ENCODE measurements at places on chromosomes 4 and X.
A peak's percentile ranks its signal among the peaks of the same experiment; 100 is the strongest.

- DNase-seq: no peak
Measured at GRCh38 chrX:66039944-66040343, at the start of gene VSIG4. Gene VSIG4 (minus strand): TSS chrX:66040080. CDS start chrX:66039998, 82 bp downstream.

- no peak for DNase-seq
Measured at GRCh38 chr4:104896660-104897645, 249.7 kb upstream of the TET2 start.

DNA sequence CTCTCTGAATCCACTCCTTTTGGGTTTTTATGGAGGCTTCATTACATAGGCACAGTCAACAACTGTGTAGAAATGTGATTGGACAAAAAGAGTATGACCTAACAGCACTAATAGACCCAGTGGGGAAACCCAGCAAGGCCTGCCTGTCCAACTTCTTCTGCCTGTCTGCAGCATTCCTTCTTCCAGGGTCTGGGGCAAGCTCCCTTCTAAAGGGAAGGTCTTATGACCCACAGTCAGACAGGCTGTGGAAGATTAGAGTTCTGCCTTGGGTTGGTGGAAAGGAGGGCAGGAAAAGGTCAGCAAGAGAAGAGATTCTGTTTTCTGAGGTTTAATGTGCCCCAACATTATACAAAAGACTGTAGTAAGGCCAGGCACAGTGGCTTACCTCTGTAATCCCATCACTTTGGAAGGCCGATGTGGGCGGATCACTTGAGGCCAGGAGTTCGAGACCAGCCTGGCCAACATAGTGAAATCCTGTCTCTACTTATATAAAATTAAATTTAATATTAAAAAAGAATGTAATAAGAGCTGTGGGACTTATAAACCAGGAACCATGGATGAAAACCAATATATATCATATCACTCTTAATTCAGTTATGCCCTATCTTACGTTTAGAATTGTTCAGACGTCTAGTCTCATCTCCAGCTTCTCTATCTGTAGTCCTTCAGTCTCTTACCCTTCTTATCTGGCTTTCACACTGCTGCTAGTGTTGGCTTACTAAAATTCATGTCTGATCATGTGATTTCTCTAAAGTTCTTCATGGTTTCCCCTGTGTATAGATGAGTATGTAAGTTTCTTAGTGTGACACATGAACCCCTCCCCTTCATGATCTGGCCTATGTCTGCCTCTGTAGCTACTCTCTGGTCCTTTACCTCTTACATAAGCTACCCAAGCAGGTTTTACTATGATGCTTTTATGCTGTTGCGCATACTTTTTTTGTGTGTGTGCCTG is 6.2 kb downstream of the CLCN3 start:
- no peak for DNase-seq

GRCh38 chr4:164731827-164732474 is 22.0 kb upstream of the SMIM31 start:
- DNase-seq: peak; percentile 70

DNA sequence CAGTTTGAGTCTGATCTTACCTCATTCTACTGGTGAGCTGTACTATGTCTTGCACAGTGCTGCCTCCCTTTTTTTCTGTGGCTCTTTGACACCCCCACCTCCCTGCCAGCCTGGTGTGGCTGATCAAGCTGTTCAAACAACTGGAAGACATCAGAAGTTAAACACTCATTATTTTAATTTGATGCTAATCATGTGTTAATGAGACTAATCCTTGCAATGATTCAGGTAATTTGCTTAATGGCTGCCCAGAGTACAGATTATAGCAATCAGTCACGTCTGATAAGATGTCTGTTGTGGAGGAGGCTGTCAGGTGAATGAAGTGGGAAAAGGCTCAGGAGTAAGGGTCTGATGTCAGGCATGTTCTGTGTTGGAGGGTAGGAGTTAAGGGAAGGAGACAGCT is 87.4 kb upstream of the GK2 start:
- DNase-seq: no peak

- DNase-seq: no peak
Measured at GRCh38 chrX:75603833-75604232, 81.0 kb upstream of the ZDHHC15 start.

DNA sequence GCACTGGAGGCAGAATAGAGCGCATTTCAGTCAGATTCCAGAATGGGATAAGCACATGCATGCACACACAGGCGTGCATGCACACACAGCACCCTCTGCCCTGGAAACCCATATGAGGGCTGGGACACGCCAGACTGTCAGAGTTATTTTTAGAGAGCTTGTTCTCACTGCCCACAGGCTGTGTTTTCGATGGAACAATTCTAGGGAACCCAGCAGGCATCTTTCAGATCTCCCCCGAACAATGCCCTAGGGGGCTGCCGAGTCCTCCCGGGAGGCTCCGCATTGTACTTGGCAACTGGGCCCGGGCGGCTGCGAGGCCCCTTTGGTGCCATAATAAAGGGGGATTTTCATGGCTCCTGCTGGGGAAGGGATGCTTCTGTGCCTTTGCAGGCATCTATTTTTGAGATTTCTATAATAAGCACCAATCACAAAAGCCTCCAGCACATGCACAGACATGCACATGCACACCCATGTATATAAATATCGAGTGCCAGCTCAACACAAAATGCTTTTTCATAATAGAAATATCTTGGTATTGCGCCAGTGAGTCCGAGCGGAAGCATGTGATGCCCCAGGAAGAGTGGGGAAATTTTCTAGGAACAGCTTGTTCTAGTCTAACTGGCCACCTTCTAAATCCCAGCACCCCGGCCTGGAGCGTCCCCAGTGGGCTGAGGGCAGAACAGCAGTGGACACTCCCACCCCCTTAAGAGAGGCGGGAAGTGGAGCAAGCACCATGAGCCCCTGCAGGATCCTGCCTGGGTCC is 88.5 kb downstream of the PHKA2 start:
- DNase-seq: no peak

- DNase-seq: no peak
Measured at GRCh38 chr4:128871948-128872347, 62.4 kb downstream of the JADE1 start.

DNA sequence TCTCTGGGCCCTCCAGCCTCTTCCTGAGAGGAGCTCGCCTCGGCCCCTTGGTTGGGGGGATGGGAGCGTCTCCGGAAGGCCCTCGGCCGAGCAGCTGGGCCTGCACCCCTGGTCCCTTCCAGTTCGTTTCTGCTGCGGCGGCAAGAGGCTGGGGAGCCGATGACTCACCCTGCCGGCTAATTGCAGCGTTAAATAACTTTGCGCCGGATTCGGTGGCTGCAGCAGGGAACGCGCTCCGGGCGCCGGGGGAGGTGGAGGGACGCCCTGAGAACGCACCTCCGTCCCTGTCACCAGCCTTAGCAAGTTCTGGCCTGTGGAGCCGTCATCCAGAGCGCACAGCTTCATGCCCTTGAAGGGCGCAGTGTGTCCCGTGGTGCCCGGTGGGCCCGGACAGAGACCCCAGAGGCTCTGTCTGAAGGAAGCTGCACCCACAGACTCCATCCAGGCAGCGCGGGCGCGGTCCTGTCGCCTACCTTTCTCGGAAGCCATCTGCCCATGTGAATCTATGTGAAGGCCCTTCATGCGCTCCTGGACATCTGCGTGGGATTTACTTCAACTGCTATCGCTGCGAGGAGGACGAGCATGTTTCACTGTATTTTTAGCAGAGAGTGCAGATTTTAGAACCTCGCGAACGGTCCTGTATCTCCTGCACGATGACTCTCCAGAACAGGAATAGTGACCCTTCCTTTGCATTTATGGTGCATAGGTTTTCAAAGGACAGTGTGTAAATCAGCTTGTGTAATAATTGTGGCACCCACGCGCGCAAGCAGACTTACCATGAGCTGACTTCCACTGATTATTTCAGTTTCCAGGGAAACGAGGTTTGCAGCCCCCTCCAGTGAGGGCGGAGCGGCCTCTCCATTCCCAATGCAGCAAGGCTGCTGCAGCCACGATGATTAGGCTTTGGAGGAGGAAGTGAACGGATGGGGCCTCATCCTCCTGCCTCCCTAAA is 1.7 kb upstream of the TMEM271 start:
- no peak for DNase-seq

DNA sequence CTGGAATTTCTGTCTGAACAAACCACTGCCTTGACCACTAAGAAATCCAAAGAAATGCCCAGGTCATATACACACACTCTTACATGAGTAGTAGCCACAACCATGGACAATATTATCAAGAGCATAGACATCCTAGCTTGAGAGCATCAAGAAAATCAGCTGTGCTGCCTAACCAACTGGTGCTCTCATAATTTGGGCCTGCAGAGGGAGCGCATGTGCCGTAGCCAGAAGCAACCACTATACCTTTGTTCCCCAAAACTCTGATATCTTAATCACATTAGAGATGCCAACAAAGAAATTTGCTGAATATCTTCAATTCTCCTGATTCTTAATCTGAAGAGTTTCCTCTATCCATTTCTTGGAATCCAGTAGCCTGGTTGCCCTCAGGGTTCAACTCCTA is 163.6 kb downstream of the ZNF674 start:
- DNase-seq: no peak

DNA sequence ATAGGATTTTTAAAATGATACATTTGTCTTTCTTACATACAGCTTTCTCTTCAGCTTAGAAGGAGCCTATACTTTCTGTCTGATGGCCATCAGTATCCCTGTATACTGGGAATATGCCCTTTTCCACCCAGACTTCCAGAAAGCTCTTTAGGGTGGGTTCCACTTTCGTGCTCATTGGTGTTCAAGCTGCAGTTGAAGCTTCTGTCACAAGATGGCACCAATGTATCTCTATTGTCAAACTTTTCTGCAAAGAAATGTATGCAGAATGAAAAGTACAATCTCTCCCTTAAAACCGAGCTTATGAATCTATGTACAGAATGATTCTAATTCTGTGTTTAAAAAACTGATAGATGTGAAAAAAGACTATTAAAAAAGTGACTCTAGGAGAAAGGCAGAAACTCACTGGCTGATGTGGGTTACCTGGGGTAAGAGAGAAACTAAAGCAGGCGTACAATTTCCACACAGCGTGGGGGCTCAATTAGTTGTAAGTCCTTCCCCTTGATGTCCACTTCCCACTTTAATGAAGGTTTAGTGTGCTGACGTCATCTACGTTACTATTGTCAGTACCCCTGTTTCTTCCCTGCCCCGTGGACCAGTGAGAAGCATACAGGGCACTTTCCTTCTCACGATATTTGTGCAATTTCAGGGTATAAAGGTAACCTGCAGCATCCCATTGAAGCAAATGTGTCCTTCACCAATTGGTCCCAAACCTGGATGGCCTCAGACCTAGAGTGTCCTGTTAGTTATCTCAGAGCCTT is 57.3 kb upstream of the TCEAL2 start:
- DNase-seq: no peak

DNA sequence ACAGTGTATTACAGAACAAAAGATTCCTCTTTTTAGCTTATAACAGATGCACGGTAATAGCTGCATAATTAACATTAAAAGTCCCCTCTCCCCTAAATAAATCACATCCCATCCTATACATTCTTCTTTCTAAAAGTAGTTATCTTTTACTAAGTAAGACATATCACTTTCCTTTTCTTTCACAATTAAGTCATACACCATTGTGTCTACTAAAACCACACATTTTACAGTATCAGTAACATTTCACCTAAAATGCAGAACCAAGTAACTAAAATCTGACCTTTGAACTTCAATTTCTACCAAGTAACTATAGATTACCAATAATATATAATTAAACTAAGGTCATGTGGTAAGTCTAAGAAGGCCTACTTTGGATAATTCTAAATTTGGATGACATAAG is 14.2 kb downstream of the DHX15 start:
- DNase-seq: no peak

GRCh38 chr4:113781439-113782040 is 20.0 kb upstream of the CAMK2D start:
- no peak for DNase-seq

DNA sequence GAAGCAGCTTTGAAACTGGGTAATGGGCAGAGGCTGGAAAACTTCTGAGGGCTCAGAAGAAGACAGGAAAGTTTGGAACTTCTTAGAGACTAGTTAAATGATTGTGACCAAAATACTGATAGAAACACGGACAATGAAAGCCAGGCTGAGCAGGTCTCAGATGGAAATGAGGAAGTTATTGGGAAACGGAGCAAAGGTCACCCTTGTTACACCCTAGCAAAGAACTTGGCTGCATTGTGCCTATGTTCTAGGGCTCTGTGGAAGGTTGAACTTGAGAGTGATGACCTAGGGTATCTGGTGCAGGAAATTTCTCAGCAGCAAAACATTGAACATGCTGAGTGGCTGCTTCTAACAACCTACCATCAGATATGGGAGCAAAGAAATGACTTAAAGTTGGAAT is 50.8 kb upstream of the FBXW7 start:
- DNase-seq: no peak

DNA sequence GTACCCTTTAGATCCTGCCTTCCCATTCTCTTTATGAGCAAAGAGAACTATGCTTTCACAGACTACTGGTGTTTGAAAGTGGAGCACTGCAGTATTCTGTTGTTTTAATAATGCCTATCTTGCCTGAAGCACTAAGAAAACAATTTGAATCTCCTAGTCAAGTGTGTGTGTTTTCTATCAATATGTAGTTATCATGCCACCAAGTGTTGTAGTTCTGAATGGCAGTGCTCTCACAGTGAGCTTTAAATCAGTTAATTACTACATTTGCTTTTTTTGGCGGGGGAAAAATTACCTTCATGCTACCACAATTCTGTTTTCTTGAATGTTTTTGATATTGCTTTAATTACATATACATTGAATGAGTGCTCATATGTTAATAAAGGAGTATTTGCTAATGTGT is 143.6 kb upstream of the FAM47A start:
- no peak for DNase-seq

- DNase-seq: no peak
Measured at GRCh38 chrX:46589977-46590723, 16.6 kb downstream of the CHST7 start.

DNA sequence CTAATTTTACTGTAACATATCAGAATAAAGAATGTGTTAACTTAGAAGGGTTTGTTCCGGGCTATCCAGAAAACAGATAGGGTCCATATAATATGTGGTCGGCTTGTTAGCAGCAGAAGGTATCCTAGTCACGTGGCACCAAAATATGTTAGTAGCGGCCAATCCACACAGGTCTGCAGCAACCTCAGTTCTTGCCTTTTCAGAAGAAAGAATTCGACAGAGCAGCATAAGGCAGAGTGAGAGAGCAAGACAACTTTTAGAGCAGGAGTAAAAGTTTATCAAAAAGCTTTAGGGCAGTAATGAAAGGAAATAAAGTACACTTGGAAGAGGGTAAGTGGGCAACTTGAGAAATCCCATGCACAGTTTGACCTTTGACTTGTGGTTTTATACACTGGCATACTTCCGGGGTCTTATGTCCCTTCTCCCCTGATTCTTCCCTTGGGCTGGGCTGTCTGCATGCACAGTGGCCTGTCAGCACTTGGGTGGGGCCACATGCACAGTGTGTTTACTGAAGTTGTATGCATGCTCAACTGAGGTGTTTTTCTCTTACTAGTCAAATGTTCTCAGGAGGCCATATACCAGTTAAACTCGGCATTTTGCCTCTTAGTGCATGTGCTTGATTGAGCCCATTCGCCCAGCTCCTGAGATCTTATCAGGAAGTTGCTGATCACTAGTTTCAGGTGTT is 37.0 kb upstream of the ABCG2 start:
- DNase-seq: no peak

- DNase-seq: no peak
Measured at GRCh38 chr4:188387179-188387791, 248.0 kb downstream of the TRIML1 start.

Data from activated CD8-positive, alpha-beta memory T cell treated with anti-CD3 and anti-CD28 coated beads, Interleukin-2, amount 50 U/mL, for 48 hours (primary cell).